OCI-LY7 (cell line): ENCODE measurements at places on chromosomes 5 and 9. TPM values are rescaled to one million over a fixed set of nuclear protein-coding genes. Genes with fewer than 3 reads are reported as not detected.

The SLIT3 gene
- not detected in 2 replicates for total RNA-seq

The CCDC192 gene
- not detected in 2 replicates for total RNA-seq

The ATOSB gene
- total RNA-seq, result 4.7 and 6.1 TPM in 2 replicates

The ARL14EPL gene
- total RNA-seq, result not detected in 2 replicates

DNA sequence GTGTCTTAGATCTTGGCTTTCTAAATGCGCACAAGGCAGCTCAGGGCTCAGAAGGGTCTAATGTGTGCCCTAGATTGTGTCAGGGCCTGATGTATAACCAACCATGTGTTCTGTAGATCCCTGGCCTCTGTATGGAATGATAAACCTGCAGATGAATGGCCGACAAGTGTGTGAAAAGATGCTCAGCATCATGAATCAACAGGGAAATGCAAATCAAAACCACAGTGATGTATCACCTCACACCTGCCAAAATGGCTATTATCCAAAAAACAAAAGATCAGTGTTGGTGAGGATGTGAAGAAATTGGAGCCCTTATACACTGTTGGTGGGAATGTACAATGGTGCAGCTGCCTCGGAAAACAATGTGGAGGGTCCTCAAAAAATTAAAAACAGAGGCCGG is 489.8 kb downstream of the SEMA5A start:
- no peak for DNase-seq

GRCh38 chr5:343461-344401 is 22.2 kb downstream of the AHRR start:
- no peak for DNase-seq

GRCh38 chr5:130198927-130199326 is 294.7 kb downstream of the CHSY3 start:
- peak; percentile 56 for DNase-seq

GRCh38 chr9:121484651-121485446 is 14.8 kb downstream of the GGTA1 start:
- no peak for DNase-seq

- DNase-seq, result peak; percentile 70
Measured at GRCh38 chr5:98774192-98775033, 950 bp downstream of the RGMB start.

GRCh38 chr5:58231041-58231440 is 228.8 kb downstream of the PLK2 start:
- DNase-seq, result no peak

DNA sequence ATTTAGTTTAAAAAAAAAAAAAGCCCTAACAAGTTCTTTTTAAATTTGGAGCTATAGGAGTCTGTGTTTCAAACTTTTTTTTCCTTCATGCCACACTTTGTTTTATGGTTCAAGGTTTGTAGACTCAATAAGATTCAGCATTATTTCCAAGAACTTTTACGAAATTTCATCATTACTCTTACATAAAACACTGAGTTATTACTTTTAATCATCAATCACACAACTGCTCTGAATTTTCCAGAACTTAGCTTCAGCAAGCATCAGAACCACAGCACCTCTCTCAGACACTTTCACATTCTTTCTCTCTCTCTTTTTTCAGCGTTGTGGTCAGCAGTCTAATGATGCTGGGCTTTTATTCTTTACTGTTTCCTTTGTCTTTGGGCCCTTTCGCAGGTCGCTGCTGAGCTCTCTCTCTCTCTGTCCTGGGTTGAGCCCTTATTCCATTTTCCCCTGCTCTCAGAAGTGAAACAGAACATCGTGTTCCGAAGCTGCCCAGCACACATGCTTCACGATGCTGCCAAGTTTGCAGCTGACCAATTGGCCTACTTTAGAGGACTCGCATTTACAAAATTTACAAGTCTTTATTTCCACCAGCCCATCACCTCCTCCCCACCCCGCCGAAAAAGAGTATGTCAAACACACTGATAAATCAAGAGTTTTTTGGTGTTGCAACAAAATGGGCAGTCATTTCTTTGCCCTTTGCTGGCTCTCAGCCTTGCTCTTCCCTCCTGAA is 44.6 kb upstream of the PIK3R1 start:
- DNase-seq, result no peak
